ENCODE measurements at places on chromosomes 1 and 21.

GRCh38 chr1:218810306-218810705 lies 363.4 kb upstream of the LYPLAL1 start:
- peak; percentile 41 for DNase-seq

DNA sequence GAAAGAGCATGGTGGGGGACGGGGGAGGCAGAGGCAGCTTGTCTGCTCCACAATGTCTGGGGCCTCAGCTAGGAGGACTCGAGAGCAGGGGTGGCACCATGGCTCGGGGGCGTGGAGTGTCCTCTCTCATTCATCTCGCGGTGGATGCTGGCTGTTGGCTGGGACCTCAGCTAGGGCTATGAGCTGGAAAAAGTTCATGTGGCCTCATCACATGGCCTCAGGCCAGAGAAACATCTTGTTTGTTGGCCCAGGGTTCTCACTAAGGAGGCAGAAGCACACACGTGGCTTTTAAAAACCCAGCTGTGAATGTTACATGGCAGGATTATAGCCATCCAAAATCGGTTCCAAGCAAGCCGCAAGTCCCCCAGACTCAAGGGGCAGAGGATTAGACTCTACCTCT lies 6.2 kb upstream of the CENPS start:
- DNase-seq = no peak

GRCh38 chr1:215992620-215993019 lies 425.5 kb downstream of the KCTD3 start:
- DNase-seq = no peak

GRCh38 chr1:201648907-201649721 lies 110.2 kb downstream of the NAV1 start:
- no peak for DNase-seq

DNA sequence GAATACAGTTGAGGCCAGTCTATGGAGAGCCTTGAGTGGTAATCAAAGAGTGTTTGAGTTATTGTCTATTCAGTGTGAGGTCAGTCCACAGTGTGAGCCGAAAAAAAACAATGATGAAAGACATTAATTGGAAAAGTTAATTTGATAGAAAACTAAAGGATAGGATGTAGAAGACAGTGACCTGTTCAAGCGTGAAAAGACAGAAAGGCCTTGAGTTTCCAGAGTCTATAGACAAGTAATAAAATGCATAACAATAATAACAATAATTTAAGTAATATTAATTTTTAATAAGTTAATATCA lies 90.4 kb downstream of the SLC30A10 start:
- no peak for DNase-seq

- DNase-seq = no peak
Measured at GRCh38 chr1:227924833-227925574, 22.7 kb downstream of the WNT9A start.

DNA sequence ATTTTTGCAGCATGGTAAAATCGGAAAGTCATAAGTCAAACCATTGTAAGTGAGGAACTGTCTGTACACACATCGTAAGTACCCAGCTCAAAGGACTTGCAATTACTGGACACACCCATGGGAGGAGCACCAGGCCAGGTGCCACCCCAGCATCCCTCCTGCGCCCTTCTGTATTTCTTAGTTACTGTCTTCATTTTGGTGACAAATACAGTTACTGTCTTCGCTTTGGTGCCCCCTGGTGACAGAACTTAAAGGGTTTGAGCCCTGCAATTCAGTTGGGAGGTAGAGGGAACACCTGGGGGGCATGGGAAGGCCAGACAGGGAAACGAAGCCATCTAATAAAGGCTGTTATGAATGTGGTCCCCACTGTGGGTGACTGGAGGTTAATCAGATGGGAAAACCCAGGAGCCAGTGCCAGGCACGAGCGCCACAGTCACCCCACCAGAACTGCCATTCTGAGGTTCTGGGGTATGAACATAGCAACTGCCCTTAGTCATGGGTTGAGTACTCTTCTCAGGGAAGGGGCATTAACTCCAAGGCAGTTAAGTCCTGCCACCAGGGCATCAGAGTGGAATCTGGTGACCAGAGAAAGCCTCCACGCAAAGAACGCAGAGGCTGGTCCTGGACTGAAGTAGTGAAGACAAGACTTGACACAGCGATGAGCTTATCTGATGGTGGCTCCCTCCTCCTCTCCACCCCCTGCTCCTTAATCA lies 612.9 kb downstream of the PTPRU start:
- DNase-seq = no peak
